A549 treated with DMSO at 1 μM for 4 hours (cell line): ENCODE measurements at places on chromosomes 2 and 18. TPM values are rescaled to one million over a fixed set of nuclear protein-coding genes. Genes with fewer than 3 reads are reported as not detected.

The IGFBP5 gene
- 0.15 to 0.25 TPM (median 0.24 TPM) in 5 replicates for total RNA-seq

The ANKRD30B gene
- total RNA-seq: not detected in 5 replicates

The CDH20 gene
- total RNA-seq: not detected in 5 replicates

The KLHL30 gene
- 0.07 to 0.22 TPM (median 0.12 TPM) in 5 replicates for total RNA-seq

The SERPINB3 gene
- total RNA-seq: 0.10 to 0.18 TPM (median 0.13 TPM) in 4 of 5 replicates, not detected in the other

The ATAD2B gene
- total RNA-seq: 6.6 to 8.4 TPM (median 7.3 TPM) in 5 replicates

The CPLX4 gene
- total RNA-seq: not detected in 5 replicates

The RAMP1 gene
- not detected in 5 replicates for total RNA-seq

The IAH1 gene
- total RNA-seq: 81.2 to 112 TPM (median 99.3 TPM) in 5 replicates

The ZAP70 gene
- total RNA-seq: 0.05 to 0.10 TPM in 2 of 5 replicates, not detected in the others

The TM4SF20 gene
- total RNA-seq: 8.0 to 11.5 TPM (median 10.6 TPM) in 5 replicates

The WDR12 gene
- total RNA-seq: 53.7 to 93.3 TPM (median 77.3 TPM) in 5 replicates

The SKA1 gene
- total RNA-seq: 12.2 to 15.2 TPM (median 15.0 TPM) in 5 replicates

The SPC25 gene
- total RNA-seq: 16.7 to 21.9 TPM (median 20.7 TPM) in 5 replicates

The MLPH gene
- 180 to 294 TPM (median 277 TPM) in 5 replicates for total RNA-seq

The TMEFF2 gene
- 0.19 to 0.36 TPM (median 0.27 TPM) in 5 replicates for total RNA-seq

The CTLA4 gene
- not detected in 5 replicates for total RNA-seq

The C2orf15 gene
- 0.41 to 0.61 TPM (median 0.52 TPM) in 5 replicates for total RNA-seq

The LOXHD1 gene
- not detected in 5 replicates for total RNA-seq

The C2orf78 gene
- total RNA-seq: not detected in 5 replicates

The TSGA10 gene
- 1.5 to 7.1 TPM (median 4.2 TPM) in 5 replicates for total RNA-seq

The EFR3B gene
- 15.9 to 17.9 TPM (median 16.8 TPM) in 5 replicates for total RNA-seq

The RTP5 gene
- total RNA-seq: not detected in 5 replicates

The PSMA8 gene
- not detected in 5 replicates for total RNA-seq
